ENCODE measurements at places on chromosomes 5 and 9. TPM values are rescaled to one million over a fixed set of nuclear protein-coding genes. Genes with fewer than 3 reads are reported as not detected.

Gene SLC22A4
- 2.2 TPM for total RNA-seq

Gene ANKHD1
- total RNA-seq = 73.0 TPM

Gene MLLT3
- total RNA-seq = 13.3 TPM

Gene PDZD2
- total RNA-seq = 67.1 TPM

Gene PDE8B
- 5.7 TPM for total RNA-seq

Gene IL9
- not detected for total RNA-seq

Gene DMGDH
- 0.86 TPM for total RNA-seq

Gene SV2C
- 0.67 TPM for total RNA-seq

Gene PCDHGA6
- 11.5 TPM for total RNA-seq

Gene LCN1
- not detected for total RNA-seq

Gene RNF183
- not detected for total RNA-seq

Gene PTCH1
- total RNA-seq = 4.3 TPM

Gene NUTM2F
- total RNA-seq = not detected

Gene PPP3R2
- total RNA-seq = not detected

Measured in cardiac septum (tissue), 1 donor.